Spinal cord (tissue), 10 donors: ENCODE measurements at places on chromosomes 12 and 14. TPM values are rescaled to one million over a fixed set of nuclear protein-coding genes. Genes with fewer than 3 reads are reported as not detected.

Gene KLRG1
- 4.5 TPM for total RNA-seq

Gene KCNMB4
- total RNA-seq, result 14.0 TPM

Gene NGB
- 2.6 TPM for total RNA-seq

Gene RND1
- total RNA-seq, result 15.1 TPM

Gene CELA1
- total RNA-seq, result not detected

Gene PRB2
- not detected for total RNA-seq

Gene PSMA3
- total RNA-seq, result 59.2 TPM

Gene LRRC10
- not detected for total RNA-seq

Gene TMEM132D
- total RNA-seq, result 13.4 TPM

Gene TMEM30B
- total RNA-seq, result 11.8 TPM

Gene HCAR3
- total RNA-seq, result 0.44 TPM

Gene ZC3H10
- total RNA-seq, result 5.2 TPM

Gene SERPINA9
- not detected for total RNA-seq

Gene SMCO2
- 0.40 TPM for total RNA-seq

Gene PRDM4
- total RNA-seq, result 22.3 TPM

Gene ZC2HC1C
- total RNA-seq, result 9.0 TPM

Gene CPNE6
- 1.7 TPM for total RNA-seq

Gene IL26
- not detected for total RNA-seq

Gene SRRM4
- total RNA-seq, result 6.6 TPM

Gene RPGRIP1
- total RNA-seq, result 0.50 TPM

Gene VPS33A
- 29.2 TPM for total RNA-seq

Gene VRTN
- not detected for total RNA-seq

Gene CLEC4D
- total RNA-seq, result 0.06 TPM

Gene RPL10L
- not detected for total RNA-seq

Gene KRT6B
- not detected for total RNA-seq

Gene IL22
- not detected for total RNA-seq

Gene TROAP
- total RNA-seq, result 10.5 TPM

Gene AMDHD1
- 0.39 TPM for total RNA-seq

Gene KCNJ8
- 15.3 TPM for total RNA-seq

Gene GPX2
- total RNA-seq, result not detected

Gene CATSPERB
- 0.44 TPM for total RNA-seq

Gene ESPL1
- total RNA-seq, result 4.5 TPM

Gene RCOR1
- total RNA-seq, result 13.7 TPM

Gene CD69
- total RNA-seq, result 9.6 TPM

Gene EML1
- 38.1 TPM for total RNA-seq

Gene CFAP54
- 16.2 TPM for total RNA-seq

Gene ACOT6
- not detected for total RNA-seq

Gene TAS2R14
- total RNA-seq, result 3.0 TPM

Gene MLXIP
- total RNA-seq, result 17.7 TPM

Gene CCDC85C
- 20.4 TPM for total RNA-seq

Gene LALBA
- not detected for total RNA-seq

Gene A2ML1
- total RNA-seq, result 3.4 TPM

Gene FGF6
- total RNA-seq, result not detected

Gene NTF3
- total RNA-seq, result 1.4 TPM

Gene PZP
- total RNA-seq, result 0.59 TPM

Gene HOXC6
- total RNA-seq, result 6.6 TPM

Gene RAD52
- total RNA-seq, result 18.1 TPM

Gene KCNK10
- 6.2 TPM for total RNA-seq

Gene INHBE
- not detected for total RNA-seq

Gene TDRD9
- 1.4 TPM for total RNA-seq

Gene OR10G2
- not detected for total RNA-seq
